ENCODE measurements at places on chromosomes 4 and X.

- DNase-seq = no peak
These were observed 181.2 kb upstream of the ETNPPL start for GRCh38 chr4:108943976-108944591.

- no peak for DNase-seq
These were observed 5.1 kb upstream of the ING2 start for GRCh38 chr4:183499801-183500200.

DNA sequence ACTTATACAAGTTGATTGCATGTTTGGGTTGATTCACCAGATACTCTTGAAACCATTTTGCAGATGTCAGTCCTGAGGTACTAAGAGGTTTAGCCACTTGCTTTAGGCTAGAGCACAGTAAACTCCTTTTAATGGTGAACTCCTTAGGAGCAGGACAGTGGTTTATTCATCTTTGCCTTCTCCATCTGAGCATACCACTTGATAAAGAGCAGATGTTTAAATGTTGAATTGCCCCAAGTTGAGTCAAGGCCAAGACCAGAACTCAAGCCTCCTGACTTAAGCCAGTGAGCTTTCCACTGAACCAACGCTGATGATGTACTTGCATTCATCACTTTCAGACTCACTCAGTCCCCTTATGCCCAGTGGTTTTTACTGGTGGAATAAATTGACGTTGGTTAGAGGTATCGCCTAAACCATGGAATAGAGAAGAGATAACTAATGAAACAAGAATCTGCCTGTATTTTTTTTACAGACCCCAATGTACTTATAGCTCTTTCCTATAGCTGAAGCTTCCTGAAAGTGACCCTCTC lies 7.5 kb downstream of the DAPP1 start:
- no peak for DNase-seq

- no peak for DNase-seq
These were observed 517.0 kb downstream of the ZIC3 start for GRCh38 chrX:138082896-138083295.

DNA sequence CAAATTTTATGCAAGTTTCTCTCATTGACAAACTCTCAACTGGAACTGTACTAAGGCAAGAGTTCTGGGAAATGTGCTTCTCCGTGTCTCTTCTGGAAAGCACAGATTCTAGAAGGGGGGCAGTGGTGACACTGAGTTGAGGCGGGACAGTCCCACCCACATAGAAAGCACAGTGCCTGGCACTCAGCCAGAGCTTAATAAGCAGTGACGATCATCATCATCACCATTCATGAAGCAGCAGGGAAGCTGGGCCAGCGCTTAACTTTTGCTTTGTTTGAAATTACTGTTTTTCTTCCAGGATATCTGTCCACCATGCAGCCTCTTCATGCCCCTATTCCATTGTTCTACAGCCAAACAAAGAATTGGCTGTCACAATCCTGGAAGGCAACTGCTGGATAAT lies 60.3 kb downstream of the BEND2 start:
- no peak for DNase-seq

DNA sequence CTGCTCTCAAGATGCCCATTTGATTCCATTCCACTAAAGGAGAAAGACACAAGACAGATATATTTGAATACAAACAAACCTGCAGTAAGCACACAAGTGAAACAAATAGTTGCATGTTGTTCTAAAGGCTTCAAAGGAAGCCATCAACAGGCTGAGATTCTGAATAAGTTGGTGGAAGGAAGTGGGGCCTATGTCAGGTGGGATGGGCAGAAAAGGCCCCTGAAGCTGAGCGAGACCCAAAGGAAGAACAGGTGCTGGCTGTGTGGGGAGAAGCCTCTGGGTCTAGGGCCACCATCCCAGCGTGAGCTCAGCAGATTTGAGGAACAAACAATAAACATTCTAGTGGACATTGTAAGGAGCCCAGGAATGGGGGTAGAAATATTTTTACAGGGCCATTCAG lies 82.4 kb upstream of the PLAC8 start:
- no peak for DNase-seq

DNA sequence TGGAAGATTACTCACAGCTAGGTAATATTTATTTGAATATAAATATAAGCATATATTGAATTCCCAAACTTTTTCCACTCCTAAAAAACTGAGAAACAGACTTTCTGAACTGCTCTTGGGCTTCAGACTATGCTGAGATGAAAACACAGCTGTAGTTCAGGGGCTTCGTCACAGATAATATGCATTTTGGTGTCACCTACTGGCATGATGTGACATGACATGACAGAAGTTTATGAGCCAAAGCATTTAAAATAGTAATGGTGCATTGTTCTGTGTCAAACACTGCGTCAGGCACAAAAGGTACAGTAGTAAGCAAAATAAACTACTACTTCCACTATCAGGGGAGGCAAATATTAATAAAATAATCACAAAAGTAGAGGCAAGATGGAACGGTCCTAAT lies 171.3 kb downstream of the BTC start:
- DNase-seq = no peak

DNA sequence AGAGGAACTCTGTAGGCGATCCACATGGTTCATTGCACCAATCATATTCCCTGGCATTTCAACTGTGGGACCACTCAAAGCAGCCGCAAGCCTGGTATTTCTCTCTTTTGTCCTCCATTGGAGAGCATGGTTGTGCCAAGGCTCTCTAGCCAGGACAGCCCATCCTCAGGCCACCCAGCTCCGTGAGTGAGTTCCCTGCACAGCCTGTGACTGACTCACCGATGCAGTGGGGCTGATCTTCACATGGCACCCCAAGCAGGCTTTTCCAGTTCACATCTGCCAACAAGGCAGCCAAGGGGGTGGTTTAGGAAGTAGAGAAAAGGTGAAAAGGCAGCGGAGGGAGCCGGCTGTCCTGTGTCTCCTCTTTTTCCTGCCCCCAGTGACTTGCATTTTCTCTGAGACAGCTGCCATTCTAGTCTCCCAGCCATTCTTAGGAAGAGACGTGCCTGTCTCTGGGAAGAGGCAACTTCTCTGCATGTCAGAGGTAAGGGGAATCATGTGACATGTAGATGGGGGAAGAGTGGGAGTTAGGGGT lies 69.2 kb downstream of the MID1IP1 start:
- DNase-seq = peak; percentile 21

GRCh38 chr4:66097218-66097617 lies 426.9 kb upstream of the EPHA5 start:
- no peak for DNase-seq

GRCh38 chr4:108662629-108663028 lies 12.2 kb downstream of the OSTC start:
- no peak for DNase-seq

DNA sequence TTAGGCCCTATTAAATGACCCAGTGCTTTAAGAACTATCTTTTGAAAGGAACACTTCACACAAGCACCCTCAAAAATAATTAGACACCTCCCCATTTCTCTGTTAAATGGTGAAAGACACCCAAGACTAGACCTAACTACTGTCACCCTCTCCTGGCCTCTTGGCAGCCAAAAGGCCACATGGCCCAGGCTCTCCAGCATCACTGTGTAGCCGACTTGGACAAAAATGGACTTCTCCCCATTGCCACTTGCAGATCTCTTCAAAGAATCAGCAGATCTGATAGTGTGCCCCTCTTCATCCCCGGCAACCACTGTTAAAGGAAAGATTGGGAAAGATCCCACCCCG lies 2.0 kb downstream of the MID1IP1 start:
- no peak for DNase-seq

GRCh38 chr4:26731351-26732035 lies 129.1 kb upstream of the STIM2 start:
- DNase-seq = no peak

DNA sequence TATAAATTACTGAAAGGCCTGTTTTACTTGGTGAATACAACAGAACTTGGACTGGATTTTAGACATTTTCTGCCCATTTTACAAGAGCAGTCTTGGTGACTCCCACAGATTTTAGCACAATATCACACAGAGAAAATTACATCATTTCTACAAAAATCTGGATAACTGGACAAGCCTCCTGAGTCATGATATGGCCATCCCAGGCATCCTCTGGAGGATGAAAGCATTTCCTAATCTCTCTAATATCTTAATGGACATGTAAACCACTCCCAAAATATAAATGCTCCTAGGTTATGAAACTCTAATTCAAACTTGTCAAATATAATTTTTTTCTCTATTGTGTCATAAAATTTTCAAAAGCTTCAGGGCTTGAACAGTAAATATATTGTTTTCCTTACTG lies 1170.8 kb upstream of the PCDH7 start:
- DNase-seq = no peak
